ENCODE measurements at places on chromosomes 2 and 18. TPM values are rescaled to one million over a fixed set of nuclear protein-coding genes. Genes with fewer than 3 reads are reported as not detected.

The IL36RN gene
- 0.12 TPM for total RNA-seq

The SIX3 gene
- 3.3 TPM for total RNA-seq

The UPP2 gene
- not detected for total RNA-seq

The E2F6 gene
- total RNA-seq = 23.8 TPM

The MARCHF4 gene
- total RNA-seq = 20.0 TPM

Measured in A549 treated with dexamethasone at 1 μM for 4 hours (cell line).